ENCODE measurements at places on chromosomes 1 and 21.

- DNase-seq = no peak
Observed at GRCh38 chr1:59545830-59546229, 248.9 kb downstream of the FGGY start.

- no peak for DNase-seq
Observed at GRCh38 chr1:203776636-203777035, 11.7 kb downstream of the LAX1 start.

- no peak for DNase-seq
Observed at GRCh38 chr1:56229186-56229585, 350.2 kb downstream of the PLPP3 start.

DNA sequence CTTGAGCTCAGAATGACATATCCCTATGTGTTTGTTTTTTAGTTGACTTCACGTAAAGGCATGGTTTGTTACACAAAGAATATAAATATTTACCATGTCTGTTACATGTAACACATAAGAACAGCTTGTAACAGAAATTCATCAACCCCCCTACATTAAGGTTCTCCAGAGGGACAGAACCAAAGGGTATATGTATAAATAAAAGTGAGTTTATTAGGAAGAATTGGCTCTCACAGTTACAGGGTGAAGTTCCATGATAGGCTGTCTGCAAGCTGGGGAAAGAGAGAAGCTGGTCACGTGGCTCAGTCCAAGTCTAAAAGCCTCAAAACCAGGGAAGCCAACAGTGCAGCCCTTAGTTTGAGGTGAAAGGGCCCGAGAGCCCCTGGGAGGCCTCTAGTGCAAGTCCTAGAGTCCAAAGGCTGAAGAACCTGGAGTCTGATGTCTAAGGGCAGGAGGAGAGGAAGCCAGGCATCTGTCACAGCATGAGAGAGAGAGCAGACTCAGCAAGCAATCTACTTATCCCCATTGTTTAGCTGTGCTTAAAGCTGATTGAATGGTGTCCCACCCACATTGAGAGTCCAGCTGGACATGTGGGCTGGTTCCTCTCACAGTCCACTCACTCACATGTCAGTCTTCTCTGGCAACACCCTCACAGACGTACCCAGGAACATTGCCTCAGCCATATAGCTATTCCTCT lies 15.8 kb downstream of the THRAP3 start:
- DNase-seq = no peak

- DNase-seq = no peak
Observed at GRCh38 chr1:220325306-220325995, 53.2 kb upstream of the RAB3GAP2 start.

- DNase-seq = no peak
Observed at GRCh38 chr1:232988572-232989040, 38.2 kb downstream of the NTPCR start.

DNA sequence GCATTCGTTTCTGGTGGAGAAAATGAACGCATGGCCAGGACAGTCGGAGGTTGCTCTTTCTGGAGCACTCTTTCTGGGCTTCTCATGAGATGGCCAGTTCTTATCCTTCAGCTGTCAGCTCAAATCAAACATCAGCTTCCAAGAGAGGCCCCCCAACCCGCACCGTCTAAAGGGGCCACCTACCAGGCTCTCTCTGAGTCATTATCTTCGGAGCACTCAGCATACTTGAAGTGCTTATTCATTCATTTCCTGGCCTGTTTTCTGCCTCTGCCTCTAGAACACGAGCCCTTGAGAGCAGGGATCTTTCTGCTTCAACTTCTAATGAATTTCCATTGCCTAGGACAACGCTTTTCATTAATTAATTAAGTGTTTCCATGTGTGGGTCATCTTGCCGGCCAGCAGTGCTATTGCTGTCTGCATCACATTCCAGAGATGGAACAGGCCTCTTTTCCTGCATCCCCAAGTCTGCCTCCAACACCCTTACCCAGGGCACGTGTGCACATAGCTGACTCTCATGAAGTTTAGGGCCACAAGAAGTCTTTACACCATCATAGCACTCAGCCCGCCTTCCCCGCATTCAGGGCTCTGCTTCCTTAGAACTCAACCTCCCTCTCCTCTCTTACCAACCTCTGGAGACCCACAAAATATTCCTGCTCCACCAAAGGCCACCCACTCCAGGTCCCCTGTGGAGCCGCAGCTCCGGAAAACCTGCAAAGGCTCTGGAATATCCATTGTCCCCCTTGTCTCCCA lies 52.1 kb upstream of the LAPTM5 start:
- DNase-seq = no peak

GRCh38 chr1:36154765-36155407 lies 1.1 kb upstream of the MAP7D1 start:
- DNase-seq = no peak

GRCh38 chr1:204319462-204319861 lies 40.3 kb downstream of the PLEKHA6 start:
- no peak for DNase-seq

- DNase-seq = no peak
Observed at GRCh38 chr1:174837386-174837785, 162.4 kb upstream of the CACYBP start.

- no peak for DNase-seq
Observed at GRCh38 chr21:18498431-18498830, 94.8 kb upstream of the TMPRSS15 start.

DNA sequence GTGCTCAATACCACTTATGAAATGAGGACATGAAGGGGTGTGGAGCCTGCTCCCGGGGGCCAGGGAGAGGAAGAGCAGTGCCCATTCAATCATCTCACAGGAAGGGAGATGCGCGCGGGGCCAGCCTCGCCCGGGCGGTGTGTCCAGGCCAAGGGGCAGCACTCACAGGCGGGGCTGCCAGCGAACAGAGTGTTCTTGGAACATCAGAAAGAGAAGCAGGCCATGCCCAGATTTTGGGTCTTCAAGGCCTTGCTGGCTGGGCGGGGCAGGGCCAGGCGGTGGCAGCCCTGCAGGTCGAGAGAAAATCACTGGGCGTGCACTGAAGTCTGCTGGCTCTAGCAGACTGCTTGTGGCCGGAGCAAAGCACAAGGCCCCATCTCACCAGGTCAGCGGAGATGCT lies 168.6 kb downstream of the PRDM16 start:
- no peak for DNase-seq

DNA sequence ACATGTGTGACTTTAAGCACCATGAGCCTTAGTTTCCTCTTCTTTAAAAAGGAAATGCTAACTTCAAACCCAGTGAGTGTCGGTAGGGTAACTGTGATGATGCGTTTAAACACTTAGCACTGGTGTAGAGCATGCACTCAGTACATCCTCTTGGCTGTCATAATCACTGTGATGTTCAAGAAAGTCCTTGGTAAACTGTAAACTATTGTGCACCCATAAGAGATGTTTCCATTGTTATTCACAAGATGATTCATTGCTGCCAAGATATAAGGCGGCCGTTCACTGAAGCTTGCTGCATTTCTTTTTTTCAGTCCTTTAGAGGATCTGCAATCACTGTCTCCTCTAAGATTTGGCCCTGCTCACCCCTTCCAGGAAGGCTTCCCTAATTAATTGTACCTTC lies 61.8 kb upstream of the DAB1 start:
- DNase-seq = no peak

GRCh38 chr1:60695716-60696171 lies 386.6 kb upstream of the NFIA start:
- DNase-seq = no peak

- DNase-seq = no peak
Observed at GRCh38 chr1:101444873-101445618, 208.2 kb downstream of the S1PR1 start.

DNA sequence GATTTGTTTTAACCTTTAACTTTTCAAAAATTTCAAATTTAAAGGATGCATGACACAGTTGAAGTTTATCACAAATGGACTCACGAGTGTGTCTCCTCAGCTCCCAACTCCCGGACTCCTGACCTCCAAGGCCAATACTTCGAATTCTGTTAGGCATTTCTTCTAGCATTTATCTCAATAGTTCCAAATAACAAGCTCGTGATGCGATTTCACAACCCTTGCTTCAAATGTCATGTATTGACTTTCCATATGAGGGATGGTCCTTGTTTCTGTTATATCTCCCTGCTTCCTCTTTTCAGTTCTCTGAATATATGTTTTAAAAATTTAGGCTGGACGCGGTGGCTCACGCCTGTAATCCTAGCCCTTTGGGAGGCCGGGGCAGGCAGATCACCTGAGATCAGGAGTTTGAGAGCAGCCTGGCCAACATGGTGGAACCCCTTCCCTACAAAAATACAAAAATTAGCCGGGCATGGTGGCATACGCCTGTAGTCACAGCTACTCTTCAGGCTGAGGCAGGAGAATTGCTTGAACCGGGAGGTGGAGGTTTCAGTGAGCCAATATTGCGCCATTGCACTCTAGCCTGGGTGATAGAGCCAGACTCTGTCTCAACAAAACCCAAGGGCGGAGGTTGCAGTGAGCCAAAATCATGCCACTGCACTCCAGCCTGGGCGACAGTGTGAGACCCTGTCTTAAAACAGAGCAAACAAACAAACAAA lies 52.0 kb upstream of the TINAGL1 start:
- no peak for DNase-seq

DNA sequence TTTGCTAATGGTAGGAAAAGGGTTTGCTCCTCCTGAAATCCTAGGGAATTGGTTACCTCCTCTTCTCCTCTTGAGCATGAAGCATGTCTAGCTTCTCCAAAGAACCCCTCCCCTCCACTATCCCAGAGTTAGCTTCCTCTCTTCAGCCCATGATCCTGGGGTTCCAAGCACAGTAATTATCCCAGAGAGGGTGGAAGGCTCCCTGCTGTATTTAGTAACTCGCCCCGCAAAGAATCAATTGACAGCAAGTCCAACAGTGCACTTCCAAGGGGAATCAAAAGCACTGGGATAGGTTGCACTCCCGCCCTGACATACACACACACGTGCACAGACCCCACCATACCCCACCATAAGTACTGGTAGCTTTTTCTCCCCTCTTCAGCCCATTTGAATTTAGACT lies 3.1 kb downstream of the S100A8 start:
- DNase-seq = no peak

DNA sequence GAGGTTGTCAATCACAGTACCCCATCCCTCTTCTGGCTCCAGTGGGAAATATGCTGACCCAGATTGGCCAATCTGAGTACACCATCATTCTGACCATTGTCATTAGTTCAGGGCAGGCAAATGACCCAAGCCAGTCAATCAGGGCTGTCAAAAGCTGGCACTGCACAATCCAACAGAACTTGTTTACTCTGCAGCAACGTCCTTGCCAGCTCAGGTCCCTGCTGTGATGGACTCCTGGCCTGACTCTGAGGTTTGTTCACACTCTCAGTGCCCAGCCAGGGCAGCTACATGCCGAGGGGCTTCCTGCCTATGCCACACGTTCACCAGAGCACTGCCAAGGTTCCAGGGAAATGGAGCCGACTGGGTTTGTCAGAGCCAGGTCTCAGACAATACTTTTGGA lies 14.7 kb upstream of the OVAAL start:
- no peak for DNase-seq

GRCh38 chr1:199226163-199226562 lies 587.3 kb downstream of the PTPRC start:
- DNase-seq = no peak

Measured in stimulated activated CD4-positive, alpha-beta T cell treated with anti-CD3 and anti-CD28 coated beads, Interleukin-12 subunit alpha, Interleukin-12 subunit beta, amount 100 ng/mL, for 48 hours (primary cell).